Smooth muscle cell of the brain vasculature (primary cell): ENCODE measurements at places on chromosomes 13 and 19.

DNA sequence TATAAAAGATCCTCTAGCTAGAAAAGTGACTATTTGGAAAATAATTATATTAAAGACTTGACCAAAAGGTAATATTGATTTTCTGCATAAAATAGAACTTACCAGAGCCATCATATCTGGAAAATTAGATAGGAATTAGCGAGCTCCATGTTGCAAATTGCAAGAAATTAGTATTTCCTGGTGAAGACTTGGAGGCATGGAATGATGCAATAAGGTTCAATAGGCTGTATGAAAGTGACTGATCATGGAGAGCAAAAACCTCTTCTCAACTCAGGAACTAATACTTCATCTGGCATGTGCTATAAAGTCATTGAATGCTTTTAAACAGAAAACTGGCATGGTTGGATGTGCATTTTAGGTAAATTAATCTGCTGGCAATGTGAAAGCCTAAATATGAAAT, 66.3 kb upstream of the UFM1 start:
- DNase-seq: no peak

GRCh38 chr13:51590971-51591627, 6.8 kb downstream of the WDFY2 start:
- peak; percentile 49 for DNase-seq

DNA sequence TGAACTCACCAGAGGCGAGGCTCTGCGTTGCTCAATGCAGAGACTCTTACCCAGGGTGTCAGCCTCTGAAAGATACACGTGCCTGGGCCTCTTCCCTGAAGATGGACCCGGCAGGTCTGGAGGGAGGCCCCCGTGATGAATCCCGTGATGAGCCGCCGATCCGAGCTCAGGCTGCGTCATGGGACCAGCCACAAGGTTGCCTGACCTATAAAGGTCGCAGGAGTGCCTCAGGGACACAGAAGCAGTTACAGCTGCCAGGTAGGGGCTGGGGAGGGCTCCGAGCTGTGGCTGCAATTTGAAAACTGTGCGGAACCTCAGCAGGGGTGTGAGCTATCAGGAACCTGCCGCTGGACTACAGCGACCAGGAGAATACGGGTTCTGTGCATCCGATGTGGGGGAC, 10.5 kb upstream of the ATP11A start:
- DNase-seq: no peak

DNA sequence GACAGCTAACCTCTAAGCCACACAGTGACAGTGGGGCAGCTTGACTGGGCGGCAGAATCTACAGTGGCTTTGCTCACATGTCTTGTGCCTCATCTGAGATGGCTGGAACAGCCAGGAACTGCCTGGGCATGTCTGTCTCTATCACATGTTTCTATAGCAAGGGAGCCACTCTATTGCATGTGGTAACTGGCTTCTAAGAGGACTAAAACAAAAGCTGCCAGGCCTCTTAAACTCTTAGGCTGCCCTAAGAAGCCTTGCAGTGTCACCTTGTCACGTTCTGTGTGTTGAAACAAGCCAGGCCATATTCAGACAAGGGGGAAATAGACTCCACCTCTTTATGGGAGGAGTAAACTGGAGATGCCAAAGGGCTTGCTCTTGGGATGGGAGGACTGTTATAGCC, 122.9 kb upstream of the MAB21L1 start:
- DNase-seq: no peak

DNA sequence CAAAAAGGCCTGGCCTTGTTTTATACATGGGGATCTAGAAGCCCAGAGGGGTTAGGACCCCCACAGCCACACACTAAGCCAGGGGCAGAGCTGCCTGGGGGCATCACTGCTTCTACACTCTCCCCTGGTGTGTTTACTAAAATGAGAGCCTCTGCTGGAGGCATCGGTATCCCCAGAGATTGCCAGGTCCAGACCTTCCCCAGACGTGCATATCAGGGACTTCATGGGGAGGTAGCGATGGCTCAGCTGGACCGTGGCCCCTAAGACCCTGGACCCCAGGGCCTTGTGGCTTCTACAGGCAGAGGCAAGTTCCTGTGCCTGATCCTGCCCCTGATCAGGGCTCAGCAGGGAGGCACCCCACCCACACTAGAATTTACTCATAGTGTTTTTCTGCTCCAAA, 13.5 kb downstream of the CLPTM1 start:
- no peak for DNase-seq

DNA sequence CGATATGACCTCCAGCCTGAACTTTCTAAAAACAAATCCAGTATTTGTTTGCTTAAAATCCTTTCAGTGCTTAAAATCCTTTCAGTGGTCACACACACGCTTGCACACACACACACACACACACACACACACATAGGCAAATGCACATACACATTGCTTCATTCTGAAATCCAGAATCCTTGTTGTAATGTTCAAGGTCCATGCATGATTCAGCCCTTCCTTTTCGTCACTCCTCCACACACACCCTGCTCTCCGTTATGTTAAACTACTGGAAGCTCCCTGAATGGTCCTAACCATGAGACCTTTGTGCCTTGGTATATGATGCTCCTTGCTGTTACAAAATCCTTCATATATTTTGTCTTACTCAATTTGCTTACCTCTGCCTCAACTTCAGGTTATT, 44.9 kb downstream of the SERTM1 start:
- no peak for DNase-seq

- peak; percentile 21 for DNase-seq
Observed at GRCh38 chr19:28633319-28634018, 579.5 kb downstream of the UQCRFS1 start.

- DNase-seq: no peak
Observed at GRCh38 chr13:43731296-43731695, 55.5 kb downstream of the ENOX1 start.

- DNase-seq: no peak
Observed at GRCh38 chr19:13057744-13058143, 44.9 kb downstream of the LYL1 start.

GRCh38 chr13:30572859-30573275, 44.9 kb upstream of the USPL1 start:
- DNase-seq: peak; percentile 36

DNA sequence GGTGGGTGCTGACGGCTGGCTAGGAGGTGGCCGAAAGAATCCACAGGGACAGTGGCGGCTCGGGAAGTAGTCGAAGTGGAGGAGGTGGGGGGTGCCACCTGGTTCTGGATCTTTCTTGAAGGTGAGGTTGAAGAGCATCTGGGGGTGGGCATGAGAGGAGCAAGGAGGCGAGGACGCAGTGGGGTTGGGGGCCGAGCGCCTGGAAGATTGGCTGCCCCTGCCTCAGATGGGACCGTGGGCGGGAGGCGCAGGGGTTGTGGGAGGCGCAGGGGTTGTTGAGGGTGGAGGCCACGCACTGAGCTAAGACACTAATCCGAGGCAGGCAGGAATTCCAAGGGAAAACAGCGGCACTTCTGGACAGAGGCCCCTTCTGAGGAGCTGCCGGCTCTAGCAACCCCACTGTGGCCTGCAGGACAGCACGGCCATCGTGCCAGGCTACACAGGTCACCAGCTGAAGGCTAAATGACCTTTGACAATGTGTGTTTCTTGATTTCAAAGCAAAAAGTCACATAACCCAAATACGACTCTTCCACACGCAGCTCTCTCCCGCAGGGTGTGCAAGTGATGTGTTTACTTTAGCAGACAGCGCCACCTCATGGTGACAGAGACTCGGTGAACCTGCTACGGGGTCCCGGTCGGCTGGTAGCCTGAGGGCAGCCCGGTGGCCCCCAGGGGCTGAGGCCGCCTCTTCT, 44.1 kb upstream of the RANBP3 start:
- DNase-seq: peak; percentile 73

GRCh38 chr13:42011601-42012350, 36.7 kb upstream of the DGKH start:
- no peak for DNase-seq

- no peak for DNase-seq
Observed at GRCh38 chr19:7699417-7700401, 2.2 kb downstream of the FCER2 start.

DNA sequence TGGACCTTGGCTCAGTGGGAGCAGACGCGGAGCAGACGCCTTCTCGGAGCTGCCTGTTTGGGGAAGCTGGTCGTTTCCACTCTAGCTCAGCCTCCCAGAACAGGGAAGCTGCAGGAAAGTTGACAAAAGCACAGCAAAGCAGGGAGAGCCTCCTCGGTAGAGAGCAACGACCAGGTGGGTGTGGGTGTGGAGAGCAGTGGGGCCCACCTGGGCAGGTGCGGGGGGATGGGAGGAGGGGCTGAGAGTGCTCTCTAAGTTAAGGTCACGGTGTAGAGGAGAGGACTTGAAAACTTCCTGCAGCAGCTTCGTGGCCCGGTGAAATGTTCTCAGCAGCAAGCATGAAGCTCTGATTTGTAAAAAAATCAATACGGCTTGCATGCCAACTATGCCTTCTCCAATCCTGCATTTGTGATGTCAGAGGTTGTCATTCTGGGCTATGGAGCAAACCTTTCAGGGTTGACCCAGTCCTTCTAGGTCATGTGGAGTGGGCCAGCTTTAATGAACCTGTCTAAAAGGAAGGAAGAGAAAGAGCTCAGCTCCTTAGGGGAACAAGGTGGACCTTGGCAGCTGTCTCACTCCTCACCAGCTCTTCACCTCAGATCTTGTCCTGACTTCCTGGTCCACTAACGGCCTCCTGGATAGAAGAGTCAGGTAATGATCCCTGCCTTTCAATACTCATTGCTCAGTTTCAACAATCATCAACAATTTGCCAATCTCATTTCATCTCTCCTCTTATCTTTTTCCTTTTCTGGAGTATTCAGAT, 85.8 kb upstream of the UBL3 start:
- no peak for DNase-seq

- DNase-seq: no peak
Observed at GRCh38 chr19:30350692-30351663, 21.2 kb upstream of the ZNF536 start.

- no peak for DNase-seq
Observed at GRCh38 chr19:4390567-4391305, 9.6 kb downstream of the SH3GL1 start.

- DNase-seq: no peak
Observed at GRCh38 chr19:49430172-49430677, 5.0 kb downstream of the GFY start.

GRCh38 chr13:96314974-96315373, 225.1 kb downstream of the HS6ST3 start:
- no peak for DNase-seq

DNA sequence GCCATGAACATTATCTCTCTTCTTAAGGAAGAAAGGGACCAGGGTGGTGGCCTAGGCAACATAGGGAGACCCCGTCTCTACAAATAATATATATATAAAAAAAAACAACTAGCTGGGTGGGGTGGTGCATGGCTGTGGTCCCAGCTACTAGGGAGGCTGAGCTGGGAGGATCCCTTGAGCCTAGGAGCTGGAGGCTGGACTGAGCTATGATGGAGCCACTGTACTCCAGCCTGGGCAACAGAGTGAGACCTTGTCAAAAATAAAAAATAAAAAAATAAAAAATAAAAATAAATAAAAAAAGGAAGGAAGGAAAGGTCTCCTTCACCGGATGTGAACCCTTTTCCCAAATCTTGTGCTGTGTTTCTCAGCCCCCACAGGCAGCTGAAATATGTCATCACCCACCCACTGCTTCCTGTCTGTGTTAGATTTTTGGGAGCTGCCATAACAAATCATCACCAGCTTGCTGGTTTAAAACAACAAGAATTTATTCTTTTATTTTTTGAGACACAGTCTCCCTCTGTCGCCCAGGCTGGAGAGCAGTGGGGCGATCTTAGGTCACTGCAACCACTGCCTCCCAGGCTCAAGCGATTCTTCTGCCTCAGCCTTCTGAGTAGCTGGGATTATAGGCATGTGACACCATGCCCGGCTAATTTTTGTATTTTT, 9.5 kb upstream of the TSPAN16 start:
- no peak for DNase-seq

- DNase-seq: no peak
Observed at GRCh38 chr19:12230751-12231733, 63.6 kb downstream of the ZNF44 start.

DNA sequence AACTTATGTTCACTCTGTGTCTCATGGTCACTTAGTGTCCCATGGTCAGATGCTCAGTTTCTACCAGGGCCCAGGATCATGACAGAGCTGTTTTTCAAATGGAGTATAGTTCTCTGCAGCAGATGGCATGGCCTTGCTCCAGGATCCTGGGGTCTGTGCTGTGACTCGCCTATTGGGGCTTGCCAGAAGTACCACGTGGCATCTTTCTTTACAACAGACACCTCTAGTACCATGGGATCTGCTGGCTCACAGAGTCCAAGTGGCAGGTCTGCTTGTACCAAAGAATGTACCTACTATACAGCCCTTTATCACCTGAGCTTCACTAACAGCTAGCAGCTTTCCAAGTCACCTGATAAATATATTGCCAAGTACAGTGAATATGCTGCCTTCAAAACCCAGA, 6.0 kb upstream of the RNF6 start:
- no peak for DNase-seq

DNA sequence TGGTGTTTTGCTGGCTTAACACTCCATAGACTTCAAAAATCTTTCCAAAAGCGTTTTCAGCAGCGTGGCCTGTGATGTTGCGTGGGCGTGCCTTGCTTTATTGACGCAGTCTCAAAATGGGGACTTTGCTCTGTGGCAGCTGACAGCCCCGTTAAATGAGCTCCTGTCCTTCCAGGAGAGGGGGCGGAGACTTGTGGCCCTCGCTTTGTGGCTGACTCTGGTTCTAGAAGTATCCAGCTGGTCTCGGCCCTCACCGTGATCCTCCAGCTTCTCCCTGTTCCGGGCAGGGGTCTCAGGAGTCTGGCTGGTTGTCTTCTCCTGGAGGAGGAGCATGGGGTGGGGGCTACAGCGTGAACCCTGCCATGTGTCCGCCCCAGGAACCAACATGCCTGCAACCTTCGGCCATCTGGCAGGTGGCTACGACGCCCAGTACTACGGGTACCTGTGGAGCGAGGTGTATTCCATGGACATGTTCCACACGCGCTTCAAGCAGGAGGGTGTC, 8.4 kb upstream of the ZNF554 start:
- DNase-seq: no peak
